ENCODE measurements at places on chromosomes 6 and 20.

- DNase-seq, result no peak
Observed at GRCh38 chr20:23039885-23040508, 4.9 kb downstream of the SSTR4 start.

DNA sequence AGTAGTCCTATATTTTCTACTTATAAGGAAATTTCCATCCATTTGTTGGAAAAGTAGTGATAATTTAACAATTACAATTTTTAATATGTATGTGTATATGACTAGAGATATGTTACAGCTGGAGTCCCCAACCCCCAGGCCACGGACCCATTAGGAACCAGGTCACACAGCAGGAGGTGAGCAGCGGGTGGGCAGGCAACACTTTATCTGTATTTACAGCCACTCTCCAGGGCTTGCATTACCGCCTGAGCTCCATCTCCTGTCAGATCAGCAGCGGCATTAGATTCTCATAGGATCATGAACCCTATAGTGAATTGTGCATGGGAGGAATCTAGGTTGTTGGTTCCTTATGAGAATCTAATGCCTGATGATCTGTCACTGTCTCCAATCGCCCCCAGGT, 46.8 kb downstream of the TRDN start:
- DNase-seq, result no peak

- peak; percentile 62 for DNase-seq
Observed at GRCh38 chr6:73503027-73503772, 17.6 kb downstream of the EEF1A1 start.

GRCh38 chr6:193773-194310, 98.4 kb upstream of the DUSP22 start:
- no peak for DNase-seq

- no peak for DNase-seq
Observed at GRCh38 chr20:35274172-35275092, 3.5 kb downstream of the MMP24OS start.

DNA sequence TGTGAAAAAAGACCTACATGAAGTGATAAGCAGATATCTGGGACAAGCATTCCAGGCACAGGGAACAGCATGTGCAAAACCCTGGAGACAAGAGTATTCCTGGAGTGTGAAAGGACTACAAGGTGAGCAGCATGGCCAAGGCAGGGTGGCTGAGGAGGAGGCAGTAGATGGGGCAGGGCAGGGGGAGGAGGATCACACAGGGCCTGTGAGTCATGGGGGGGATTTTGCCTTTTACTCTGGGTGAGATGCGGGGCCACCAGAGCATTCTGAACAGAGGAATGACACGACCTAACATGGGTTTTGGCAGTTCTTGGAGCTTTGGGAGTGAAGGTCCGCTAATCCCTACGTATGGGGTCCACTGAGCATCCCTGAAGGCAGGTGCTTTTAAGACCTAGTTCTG, 69.8 kb upstream of the CCN6 start:
- DNase-seq, result no peak

DNA sequence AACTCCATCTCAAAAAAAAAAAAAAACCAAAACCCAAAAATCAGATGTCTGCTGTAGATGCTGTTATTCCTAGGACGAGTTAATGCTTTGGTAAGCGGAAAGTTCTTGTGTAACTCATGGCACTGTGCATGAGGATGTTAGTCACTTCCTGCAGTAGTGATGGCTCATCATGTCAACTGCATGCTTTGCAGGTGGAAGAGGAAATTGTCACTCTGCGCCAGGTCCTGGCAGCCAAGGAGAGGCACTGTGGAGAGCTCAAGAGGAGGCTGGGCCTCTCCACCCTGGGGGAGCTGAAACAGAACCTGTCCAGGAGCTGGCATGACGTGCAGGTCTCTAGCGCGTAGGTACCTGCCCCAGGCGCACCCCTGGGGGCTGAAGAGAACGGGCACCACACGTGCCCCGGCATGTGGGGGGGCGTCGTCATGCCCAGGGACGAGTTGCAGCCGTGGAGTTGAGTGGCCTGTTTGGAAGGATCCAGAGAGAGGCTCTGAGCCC, 8.5 kb downstream of the TPD52L2 start:
- peak; percentile 43 for DNase-seq

All from hematopoietic multipotent progenitor cell treated with erythropoietin and hydrocortisone succinate and interleukin-3 and kit ligand, for 6 days (in vitro differentiated cells).